ENCODE measurements at places on chromosomes 13 and 19.

GRCh38 chr19:36140304-36141038 lies 605 bp downstream of the CAPNS1 start:
- DNase-seq = no peak

GRCh38 chr19:43625918-43626579 lies 6.6 kb upstream of the ZNF428 start:
- DNase-seq = no peak

- DNase-seq = no peak
These were observed 28.8 kb downstream of the CELF5 start for GRCh38 chr19:3253270-3253669.

GRCh38 chr13:40271931-40272775 lies 394.3 kb downstream of the FOXO1 start:
- DNase-seq = no peak

DNA sequence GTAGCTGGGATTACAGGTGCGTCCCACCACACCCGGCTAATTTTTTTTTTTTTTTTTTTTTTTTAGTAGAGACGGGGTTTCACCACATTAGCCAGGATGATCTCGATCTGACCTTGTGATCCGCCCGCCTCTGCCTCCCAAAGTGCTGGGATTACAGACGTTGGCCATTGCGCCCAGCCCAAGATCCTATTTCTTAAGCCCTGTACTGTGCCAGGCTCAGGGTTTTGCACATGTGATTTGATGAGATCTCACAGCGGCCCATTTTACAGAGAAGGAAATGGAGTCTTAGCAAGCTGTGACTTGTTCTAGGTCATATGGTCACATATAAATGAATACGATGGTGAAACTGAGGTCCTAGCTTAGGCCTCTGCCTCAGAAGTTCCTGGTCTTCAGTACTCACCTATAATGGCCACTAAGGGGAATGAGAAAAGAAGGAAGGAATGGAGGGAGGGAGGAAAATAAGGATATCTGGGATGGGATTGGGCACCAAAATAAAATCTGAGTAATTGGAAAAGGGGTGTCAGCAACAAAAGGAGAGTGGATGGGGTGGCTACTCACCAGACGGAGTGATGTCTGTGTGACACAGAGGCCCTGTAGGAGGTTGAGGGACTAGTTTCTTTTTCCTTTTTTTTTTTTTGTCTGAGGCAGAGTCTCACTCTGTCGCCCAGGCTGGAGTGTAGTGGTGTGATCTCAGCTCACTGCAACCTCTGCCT lies 1.3 kb downstream of the OSCAR start:
- no peak for DNase-seq

DNA sequence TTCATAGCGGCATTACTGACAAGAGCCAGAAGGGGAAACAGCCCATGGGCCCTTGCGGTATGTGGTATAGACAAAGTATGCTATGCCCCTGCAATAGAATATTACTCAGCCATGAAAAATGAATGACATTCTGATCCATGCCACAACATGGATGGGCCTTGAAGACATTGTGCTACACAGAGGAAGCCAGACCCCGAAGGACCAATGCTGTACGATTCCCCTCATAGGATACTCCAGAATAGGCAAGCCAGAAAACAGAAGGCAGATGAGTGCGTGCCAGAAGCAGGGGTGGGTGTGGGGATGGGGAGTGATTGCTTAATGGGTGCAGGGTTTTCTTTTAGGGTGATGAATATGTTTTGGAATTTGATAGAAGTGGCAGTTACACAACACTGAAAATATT lies 342.0 kb downstream of the TEX29 start:
- no peak for DNase-seq

GRCh38 chr19:55986487-55986886 lies at the start of gene NLRP5:
Gene NLRP5 (plus strand): TSS chr19:55986775.
- DNase-seq = no peak

- no peak for DNase-seq
These were observed 80.7 kb downstream of the ING1 start for GRCh38 chr13:110794209-110794608.

DNA sequence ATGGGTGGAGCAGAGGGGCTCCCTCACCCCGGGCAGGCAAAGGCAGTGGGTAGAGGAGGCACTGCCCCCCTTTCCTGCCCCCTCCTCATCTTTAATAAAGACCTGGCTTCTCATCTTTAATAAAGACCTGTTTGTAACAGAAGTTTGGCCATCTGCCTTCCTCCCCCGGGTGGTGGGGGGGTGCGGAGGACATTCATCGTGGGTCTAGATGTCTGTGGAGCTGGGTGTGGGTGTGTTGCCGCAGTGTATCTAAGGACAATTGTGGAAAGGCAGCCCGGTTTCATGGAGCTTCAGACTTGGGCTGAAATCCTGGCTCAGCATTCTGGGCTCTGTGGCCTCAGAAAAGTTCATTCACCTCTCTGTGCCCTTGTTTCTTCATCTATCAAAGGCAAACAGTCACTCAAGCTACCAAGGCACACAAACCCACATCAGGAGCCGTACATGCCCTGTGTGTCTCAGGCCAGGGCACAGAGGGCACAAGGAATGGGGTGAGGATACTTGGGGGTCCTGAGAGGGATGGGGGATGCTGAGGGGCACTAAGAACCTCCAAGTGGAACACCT lies 8.8 kb upstream of the SWSAP1 start:
- DNase-seq = no peak

GRCh38 chr13:93549326-93550005 lies 322.9 kb downstream of the GPC6 start:
- no peak for DNase-seq

DNA sequence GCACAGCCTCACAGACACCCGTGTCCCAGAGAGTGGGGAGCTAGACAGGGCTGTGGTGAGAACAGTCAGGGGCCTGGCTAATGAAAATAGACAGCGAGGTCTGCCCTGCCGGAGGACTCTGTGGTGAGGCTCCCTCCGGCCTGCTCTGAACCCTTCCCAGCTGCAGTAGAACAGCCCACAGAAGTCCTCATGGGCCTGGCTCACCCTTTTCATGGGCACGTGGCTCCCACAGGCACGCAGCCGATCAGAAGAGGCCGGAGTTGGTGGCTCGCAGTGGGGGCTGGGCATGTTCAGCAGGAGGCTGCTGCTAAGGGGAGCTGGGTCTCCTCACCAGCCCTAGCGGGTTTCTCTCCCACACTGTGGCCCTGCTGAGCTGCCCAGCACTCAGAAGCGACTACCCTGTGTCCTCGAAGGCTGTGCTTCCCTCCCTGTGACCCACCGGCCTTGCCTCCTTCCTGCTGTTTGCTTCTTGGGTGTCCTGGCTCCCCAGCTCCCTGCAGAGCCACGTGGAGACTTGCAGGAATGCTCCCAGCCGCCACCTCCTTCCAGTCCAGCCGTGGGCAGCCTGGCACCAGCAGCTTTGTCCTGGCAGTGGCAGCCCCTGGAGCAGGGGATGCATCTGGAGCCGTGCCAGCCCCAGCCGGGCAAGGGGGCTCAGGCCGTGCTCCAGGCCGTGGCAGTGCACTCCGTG lies 138.7 kb downstream of the KDM4B start:
- no peak for DNase-seq

GRCh38 chr19:7919610-7920518 lies at the start of gene SNAPC2:
Gene SNAPC2 (plus strand): TSS chr19:7920338. CDS start chr19:7920367, 29 bp downstream.
- DNase-seq = peak; percentile 70

GRCh38 chr13:99281811-99282263 lies 23.7 kb upstream of the GPR18 start:
- DNase-seq = no peak

DNA sequence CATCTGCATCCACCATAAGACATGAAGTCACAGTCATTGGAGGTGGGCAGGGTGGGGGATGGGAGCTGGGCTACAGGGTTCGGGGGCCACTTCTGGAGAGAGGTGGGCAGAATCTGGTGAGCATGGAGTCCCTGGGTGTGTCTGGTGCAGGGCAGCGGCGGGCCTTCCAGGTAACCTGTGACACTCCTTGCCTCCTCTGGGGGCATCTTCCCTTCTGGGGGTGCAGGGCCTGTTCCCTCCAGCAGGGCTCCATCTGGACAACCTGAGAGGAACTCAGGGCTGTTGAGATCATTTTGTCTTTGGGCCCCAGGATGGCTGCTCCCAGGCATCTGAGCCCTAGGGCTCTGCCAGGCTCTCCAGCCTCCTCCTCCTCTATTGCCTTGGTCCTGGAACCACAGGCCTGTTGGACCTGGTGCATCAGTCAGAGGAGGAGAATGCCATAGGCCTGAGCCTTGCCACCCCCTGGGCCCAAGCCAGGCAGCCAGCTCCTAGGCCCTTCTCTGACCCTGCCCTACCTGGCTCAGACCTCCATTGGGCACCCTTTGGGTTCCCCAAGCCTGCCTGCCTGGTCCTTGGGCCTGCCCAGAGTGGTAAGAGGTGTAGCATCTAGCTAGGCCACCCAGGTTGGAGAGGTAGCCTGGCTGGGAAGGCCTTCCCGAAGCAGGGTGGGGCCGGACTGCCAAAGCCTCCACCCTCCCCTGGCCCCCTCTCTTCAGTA lies 13.4 kb downstream of the LYL1 start:
- DNase-seq = no peak

DNA sequence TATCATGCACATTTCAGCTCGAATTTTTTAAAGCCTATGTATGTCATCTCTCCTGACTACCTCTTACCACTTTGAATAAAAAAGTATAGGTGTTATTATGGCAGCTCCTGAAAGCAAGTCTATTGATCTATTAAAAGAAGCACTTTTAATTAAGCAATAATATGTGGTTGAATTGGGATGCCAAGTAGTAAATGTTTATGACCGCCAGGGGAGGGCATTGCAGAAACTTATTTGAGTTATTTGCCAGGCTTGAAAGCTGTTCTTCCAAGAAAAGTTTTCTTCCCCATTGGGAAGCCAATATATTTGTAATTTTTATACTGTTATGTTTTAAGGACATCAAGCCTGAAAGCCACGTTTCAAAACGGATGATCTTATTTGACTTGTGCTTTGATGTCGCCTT lies 88.1 kb upstream of the SOX21 start:
- no peak for DNase-seq

- DNase-seq = no peak
These were observed 95.9 kb downstream of the AKAP11 start for GRCh38 chr13:42367831-42368230.

DNA sequence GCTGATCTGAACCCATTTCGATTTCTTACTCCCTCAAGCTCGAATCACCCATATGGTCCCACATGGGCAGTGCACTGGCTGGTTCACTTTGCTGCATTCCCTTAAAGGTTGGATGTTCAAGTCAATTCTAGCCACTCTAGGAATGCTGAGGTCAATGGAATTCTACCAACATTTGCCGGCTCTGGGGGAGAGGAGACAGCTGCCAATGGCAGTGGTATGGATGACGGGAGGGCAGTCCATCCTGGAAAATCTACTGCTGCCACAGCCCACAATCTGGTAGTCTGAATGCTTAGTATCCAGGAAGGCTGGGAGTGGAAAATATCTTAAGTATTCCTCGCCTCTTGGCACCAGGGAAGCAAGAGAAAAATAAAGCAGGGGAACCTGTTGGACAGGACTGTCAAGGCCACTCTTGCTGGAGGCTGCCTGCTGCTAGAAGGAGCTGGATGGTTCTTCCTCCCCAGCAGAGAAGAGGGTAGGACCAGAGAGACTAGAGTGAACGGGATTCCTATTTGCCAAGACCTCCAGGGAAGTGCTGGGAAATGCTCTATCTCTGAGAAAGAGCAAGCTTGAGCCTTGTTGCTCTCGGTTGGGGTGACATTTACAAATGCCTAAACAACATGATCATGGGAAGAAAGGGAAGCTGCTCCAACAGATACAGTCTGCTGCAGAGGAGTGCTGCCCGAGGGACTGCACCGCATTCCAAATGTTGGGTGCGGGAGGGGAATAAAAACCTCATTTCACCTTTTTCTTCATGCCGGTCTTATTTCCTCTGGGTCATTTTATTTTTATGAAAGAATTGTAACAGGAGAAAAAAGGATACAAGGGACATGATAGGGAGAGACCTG lies 20.7 kb upstream of the HMGB1 start:
- no peak for DNase-seq

DNA sequence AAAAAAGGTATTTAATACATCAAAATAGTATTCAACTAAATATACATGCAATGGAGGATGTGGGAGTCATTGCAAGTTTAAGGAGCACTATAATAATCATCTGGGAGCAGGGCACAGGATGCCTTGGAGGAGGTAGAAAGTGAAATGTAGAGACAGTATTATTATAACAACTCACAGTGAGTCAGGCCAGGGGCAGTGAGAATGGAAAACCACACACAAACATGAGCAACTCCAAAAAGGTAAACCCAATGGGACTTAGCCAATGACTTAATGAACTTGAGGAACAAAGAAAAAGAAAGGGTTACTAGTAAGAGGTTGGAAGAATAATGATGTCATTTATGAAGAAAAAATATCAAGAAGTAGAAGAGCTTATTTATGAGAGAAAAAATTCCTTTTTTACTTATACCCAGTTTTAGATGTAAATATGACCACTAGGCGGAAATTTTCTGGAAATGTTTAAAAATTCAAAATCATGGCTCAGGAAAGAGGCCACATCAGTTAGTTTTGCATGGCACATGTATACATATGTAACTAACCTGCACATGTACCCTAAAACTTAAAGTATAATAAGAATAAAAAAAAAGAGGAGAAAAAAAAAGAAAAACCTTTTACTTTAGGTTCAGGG lies 389.3 kb downstream of the SUCLA2 start:
- DNase-seq = no peak

GRCh38 chr19:6070207-6070681 lies 40.1 kb downstream of the RFX2 start:
- DNase-seq = no peak

GRCh38 chr13:30529085-30529834 lies 63.5 kb upstream of the HMGB1 start:
- DNase-seq = no peak

DNA sequence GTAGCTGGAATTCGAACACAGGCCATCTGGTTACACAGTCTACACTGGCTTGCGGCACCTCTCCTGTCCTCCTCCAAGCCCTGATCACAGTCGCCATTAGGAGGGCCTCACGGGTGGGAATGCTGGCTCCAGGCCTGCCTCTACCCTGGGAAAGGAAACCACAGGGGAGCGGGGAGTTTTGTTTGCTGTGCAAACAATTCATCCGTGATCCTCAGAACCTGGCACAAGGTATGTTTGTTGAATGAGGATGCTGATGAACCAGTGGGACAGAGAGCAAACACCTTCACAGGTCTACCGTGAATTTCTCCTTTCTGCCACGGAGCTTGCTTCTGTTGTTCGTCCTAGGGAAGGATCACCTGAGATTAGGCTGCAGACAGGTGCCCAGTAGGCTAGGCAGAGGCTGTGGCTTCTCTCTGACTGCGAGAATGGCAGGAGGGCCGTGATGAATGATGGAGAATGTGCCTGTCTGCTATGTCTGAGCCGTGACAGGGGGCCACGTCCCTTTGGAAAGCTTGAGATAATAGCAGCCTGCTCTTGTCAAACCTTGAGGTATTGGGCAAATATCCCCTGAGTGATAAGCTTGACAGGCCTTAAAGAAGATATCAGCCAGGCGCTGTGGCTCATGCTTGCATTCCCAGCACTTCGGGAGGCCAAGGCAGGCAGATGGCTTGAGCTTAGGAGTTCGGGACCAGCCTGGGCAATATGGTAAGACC lies 36.7 kb downstream of the PIN1 start:
- DNase-seq = no peak

DNA sequence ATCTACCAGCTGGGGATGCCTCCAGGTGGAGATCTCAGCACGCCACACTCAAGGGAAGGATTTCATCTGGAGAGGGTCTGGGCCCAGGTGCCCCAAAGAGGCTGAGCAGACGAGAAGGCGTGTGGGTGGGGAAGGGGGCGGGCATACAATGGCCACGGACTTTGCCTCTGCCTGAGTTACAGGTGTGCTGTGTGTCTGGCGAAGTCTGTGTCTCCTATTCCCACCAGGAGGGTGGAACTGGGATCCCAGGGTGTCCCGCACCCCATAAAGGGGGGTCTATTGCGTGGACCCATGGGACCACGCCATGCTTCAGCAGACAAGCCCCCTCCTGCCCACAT lies 3.6 kb downstream of the TLE2 start:
- no peak for DNase-seq

- no peak for DNase-seq
These were observed 6.1 kb upstream of the KANK2 start for GRCh38 chr19:11203194-11204075.
